Lower lobe of right lung (tissue), 2 donors: ENCODE measurements at places on chromosomes 3 and 15.

DNA sequence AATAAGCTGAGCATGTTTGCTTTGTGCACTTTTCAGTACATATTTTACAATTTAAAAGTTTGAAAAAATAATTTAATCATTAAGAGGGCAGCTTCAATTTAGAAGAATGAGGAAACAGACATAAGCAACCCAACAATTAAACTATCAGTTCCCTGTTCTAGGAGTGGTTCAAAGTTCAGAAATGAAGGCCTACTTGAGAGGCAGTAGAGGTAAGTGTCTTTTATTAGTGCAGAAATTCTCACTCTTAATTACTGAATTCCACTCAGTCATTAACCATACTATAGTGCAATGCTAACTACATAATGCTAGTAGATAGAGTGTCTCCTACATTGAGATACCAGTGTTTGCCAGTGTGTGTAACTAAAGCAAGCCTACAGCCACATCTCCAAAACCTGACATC lies 73.1 kb downstream of the TNIK start:
- no peak for DNase-seq

GRCh38 chr3:180611006-180611405 lies 9.0 kb downstream of the TTC14 start:
- DNase-seq, result no peak

- DNase-seq, result no peak
Measured at GRCh38 chr15:80703965-80704364, 8.9 kb downstream of the ABHD17C start.

DNA sequence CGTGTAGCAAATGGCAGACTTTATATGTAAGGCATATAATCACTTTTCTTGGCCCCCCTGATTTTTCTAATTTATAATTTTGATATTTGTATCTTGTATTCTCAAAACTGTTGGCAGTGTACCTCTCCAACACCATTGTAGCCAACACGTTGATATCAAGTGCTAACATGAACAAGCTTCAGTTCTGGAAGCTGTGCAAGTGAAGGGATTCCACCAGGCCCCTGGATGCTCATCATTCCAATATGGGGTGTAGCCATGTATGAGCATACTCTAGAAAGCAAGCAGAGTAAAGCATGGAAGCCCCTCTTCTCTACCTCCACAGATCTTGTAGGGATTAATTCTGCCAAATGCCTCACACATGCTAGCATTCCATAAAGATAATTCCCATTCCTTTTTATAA lies 211.3 kb downstream of the MYRIP start:
- DNase-seq, result no peak

GRCh38 chr3:62843508-62843907 lies 31.7 kb downstream of the CADPS start:
- no peak for DNase-seq

- DNase-seq, result no peak
Measured at GRCh38 chr3:39350714-39351113, 21.2 kb downstream of the CCR8 start.

DNA sequence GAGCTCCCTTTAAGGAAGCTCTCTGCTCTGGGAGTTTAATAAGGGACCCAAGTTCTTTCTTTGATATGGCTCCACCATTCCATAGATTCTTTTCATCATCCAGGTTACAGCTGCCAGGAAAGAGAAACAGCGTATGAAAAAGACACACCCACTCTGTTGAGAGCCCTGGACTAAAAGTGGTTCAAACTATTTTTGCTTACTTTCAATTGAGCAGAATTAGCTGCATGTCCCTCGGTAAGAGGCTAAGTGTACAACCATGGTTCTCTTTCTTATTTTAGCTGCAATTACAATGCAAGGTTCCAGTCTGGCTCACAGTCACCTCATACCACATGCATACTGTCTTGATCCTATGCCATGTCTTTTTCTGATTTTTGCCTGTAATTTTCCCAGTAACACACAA lies 1288.3 kb downstream of the NSUN3 start:
- no peak for DNase-seq

GRCh38 chr3:182508919-182509711 lies 284.2 kb upstream of the ATP11B start:
- no peak for DNase-seq

DNA sequence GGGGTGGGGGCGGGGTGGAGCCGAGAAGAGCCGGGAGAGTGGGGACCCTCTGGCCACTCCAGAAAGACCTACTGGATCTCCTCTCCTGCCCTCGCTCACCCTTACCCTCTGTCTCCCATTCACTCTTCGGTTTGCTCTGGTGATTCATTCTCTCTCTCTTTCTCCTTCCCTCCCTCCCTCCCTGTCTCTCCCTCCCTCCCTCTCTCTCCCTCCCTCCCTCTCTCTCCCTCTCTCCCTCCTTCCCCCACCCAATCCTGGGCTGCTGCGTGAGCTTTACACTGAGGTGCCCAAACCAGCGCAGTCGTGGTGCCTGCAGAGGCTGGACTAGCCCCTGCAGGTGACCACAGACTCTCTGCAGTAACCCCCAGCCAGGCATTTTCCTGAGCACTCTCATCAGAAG lies 32.2 kb upstream of the ADAMTS17 start:
- DNase-seq, result no peak

GRCh38 chr3:62125380-62125779 lies 248.0 kb downstream of the FEZF2 start:
- no peak for DNase-seq

- DNase-seq, result no peak
Measured at GRCh38 chr3:13223574-13224237, 150.5 kb upstream of the IQSEC1 start.

DNA sequence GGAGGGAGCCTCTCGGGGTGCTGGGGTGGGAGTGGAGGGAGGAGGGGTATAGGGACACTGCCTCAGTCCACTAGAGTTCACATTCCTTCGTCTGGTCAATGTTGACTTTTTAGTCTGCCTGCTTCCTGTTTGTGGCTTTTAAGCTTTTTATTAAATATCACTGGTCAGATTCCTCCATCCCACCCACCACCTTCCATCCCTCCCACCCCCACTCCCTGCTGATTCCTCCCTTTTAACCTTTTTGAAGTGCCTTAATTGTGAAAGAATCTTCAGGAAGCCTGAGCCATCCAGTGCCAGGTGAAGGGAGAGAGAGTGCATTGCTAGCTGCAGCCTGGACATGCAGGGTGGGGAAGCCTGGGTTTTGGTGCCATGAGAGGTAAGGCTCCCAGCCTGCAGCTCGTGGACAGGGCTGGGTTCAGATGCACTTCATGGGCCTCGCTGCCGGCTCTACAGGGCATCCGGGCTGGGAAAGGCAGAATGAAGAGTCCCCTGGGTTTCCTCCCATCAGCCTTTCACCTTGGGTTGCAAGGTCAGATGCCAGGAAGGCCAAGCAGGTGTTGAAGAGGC lies 105.9 kb downstream of the DNAJB8 start:
- peak; percentile 24 for DNase-seq

- no peak for DNase-seq
Measured at GRCh38 chr3:42140665-42141203, 49.6 kb downstream of the TRAK1 start.

DNA sequence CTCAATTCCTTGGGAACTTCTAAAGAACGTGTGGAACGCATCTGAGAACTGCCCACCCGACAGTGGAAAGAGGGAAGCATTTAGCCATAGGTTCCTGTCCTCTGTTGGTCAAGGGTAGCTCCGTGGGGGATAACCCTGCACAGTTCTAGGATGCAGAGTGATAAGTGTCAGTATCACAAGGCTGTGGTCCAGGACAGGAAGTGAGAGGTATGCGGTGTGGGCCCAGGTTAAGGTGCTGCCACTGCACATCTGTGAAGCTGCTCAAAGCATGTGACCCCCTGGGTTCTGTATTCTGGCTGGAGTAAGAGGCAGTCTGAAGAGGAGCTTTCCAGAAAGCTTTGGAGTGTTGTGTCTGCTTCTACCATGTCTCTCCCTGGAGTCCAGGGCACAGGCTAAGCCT lies 51.7 kb upstream of the HES1 start:
- no peak for DNase-seq

GRCh38 chr3:38454178-38454883 lies 641 bp downstream of the ACVR2B start:
- peak; percentile 68 for DNase-seq

GRCh38 chr15:31497838-31498237 lies 171.2 kb downstream of the KLF13 start:
- DNase-seq, result no peak

- peak; percentile 64 for DNase-seq
Measured at GRCh38 chr15:66483131-66483566, 14.4 kb downstream of the SNAPC5 start.

DNA sequence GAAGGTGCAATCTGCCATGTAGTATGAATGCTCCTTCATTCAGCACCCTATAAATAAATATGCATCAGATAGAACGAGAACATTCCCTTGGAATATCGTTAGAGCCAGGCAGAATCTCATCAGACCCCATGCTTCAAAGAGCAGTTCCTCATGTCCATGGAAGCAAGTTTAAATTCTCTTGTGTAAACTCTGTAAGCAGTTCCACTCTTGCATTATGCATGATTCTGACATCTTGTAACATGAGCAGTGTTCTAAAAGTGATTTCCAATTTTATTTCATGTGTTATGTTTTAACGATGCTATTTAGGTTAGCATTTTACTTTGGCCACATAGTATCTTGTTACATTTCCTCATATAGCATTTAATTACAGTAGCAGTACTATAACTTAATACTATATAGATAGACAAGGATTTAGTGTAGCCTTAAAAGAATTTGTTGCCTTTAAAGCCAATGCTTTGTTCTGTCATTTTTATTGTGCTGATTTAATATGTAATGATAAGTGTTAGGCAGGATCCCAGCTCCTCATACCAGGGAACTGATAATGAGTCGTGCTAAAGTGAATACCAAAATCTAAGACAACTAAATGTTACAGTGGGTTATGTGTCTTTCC lies 161.2 kb upstream of the NECTIN3 start:
- DNase-seq, result no peak

GRCh38 chr15:70531576-70531975 lies 231.8 kb downstream of the UACA start:
- no peak for DNase-seq

- DNase-seq, result no peak
Measured at GRCh38 chr15:31488437-31489204, 162.0 kb downstream of the KLF13 start.

DNA sequence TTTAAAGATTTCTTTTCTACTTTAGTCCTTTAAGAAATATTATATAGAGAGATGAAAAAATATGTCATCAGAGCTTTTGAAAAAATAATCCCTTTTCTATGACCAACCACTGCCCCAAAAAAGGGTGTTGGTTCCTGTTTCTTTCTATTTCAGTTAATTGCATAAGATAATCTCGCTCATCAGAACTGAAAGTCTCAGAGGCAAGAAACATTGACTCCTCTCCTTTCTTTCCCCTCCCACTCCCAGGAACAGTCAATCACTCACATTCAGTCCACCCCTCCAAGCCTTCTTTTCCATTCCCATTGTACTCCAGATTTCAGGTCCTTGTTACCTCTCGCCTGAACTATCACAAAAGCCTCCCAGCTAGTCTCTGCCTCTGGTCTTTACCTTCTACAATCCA lies 153.7 kb upstream of the ABI3BP start:
- DNase-seq, result no peak

DNA sequence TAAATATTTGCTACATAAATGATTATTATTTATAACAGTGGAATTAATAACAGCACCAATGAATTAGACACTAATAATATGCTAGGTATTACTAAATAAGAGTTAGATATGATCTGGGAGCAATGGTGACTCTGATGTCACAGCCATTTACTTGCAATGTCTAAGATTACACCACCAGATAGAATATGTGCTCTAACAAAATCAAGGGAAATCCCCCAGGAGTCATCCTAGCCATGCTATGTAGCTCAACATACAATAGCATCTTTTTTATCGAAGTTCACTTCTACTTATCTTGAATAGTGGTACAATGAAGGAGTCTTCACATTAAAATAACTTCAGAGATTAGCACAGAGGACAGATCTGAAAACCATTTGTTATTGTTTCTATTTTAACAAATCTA lies 154.0 kb downstream of the FMN1 start:
- no peak for DNase-seq
